ENCODE measurements at places on chromosomes 4 and X. TPM values are rescaled to one million over a fixed set of nuclear protein-coding genes. Genes with fewer than 3 reads are reported as not detected.

Gene SUPT20HL1
- not detected for total RNA-seq

Gene ABCG2
- 18.6 TPM for total RNA-seq

Gene EPGN
- total RNA-seq, result not detected

Gene REELD1
- not detected for total RNA-seq

Gene PNMA6A
- total RNA-seq, result 4.2 TPM

Gene CSAG2
- total RNA-seq, result not detected

Gene FGA
- 20.2 TPM for total RNA-seq

Gene BEX5
- total RNA-seq, result not detected

Gene EPHA5
- 0.14 TPM for total RNA-seq

Gene NSUN7
- 0.39 TPM for total RNA-seq

Gene TREX2
- 1.6 TPM for total RNA-seq

Gene PRSS12
- total RNA-seq, result 0.38 TPM

Gene TMEM144
- 3.6 TPM for total RNA-seq

Gene PRKG2
- total RNA-seq, result 0.67 TPM

Gene FSTL5
- total RNA-seq, result not detected

Gene PCDH10
- total RNA-seq, result 0.12 TPM

Gene SH2D1A
- total RNA-seq, result not detected

Gene SSX4
- not detected for total RNA-seq

Gene SHROOM3
- 17.3 TPM for total RNA-seq

Gene COL4A6
- 16.9 TPM for total RNA-seq

Gene TAB3
- 12.5 TPM for total RNA-seq

Gene SPON2
- total RNA-seq, result 0.27 TPM

Gene DDX60
- 2.6 TPM for total RNA-seq

Gene SMIM31
- total RNA-seq, result not detected

Gene MMRN1
- total RNA-seq, result not detected

Gene GRID2
- total RNA-seq, result not detected

Gene ARMCX2
- not detected for total RNA-seq

Gene MAOA
- 0.80 TPM for total RNA-seq

Gene PNMA6F
- not detected for total RNA-seq

Gene PRMT9
- 3.0 TPM for total RNA-seq

Gene BST1
- total RNA-seq, result 15.6 TPM

Gene MGAT4D
- not detected for total RNA-seq

Gene AWAT2
- not detected for total RNA-seq

Gene CAPN6
- not detected for total RNA-seq

Gene FGFBP1
- 2.5 TPM for total RNA-seq

Gene SCML1
- total RNA-seq, result 5.1 TPM

Gene KLHL4
- 7.7 TPM for total RNA-seq

Gene LIMCH1
- total RNA-seq, result 55.2 TPM
